ENCODE measurements at places on chromosomes 2 and 18.

DNA sequence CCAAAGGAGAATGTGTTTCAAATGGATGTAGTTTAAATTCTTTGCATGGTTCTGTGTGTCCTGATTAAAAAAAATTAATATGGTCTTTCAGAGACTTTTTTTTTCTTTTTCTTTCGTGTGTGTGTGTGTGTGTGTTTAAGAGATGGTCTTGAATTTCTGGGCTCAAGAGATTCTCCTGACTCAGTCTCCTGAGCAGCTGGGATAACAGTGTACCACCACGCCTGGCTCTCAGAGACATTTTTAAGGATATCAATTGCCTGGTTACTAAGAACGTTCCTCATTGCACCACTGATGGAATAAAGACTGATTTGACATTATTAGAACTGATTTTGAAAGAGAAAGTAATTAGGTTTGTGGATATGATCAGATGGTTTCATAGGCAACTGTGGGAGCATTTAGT is 163.8 kb upstream of the SMAD7 start:
- DNase-seq = no peak

GRCh38 chr18:52288403-52289004 is 51.5 kb upstream of the DCC start:
- DNase-seq = no peak

- DNase-seq = no peak
Observed at GRCh38 chr2:226915846-226916360, 80.0 kb downstream of the RHBDD1 start.

DNA sequence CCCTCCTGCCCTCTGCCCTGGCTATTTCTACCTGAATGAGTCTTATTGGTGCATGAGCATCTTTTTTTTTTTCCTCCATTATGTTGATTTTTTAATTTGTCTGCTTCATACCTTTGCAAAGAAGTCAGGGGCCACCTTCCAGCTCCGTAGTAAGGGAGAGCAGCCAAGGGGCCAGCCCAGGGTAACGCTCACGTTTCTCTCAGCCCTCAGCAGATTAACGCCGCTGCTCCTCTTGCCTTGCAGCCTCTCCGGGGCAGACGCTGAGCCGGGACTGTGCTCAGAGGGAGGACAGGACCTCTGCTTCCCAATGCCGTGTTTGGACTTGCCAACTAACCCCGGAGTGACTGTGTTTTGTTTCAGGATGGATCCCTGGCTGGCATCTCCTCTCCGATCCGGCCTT is 241.7 kb downstream of the ATAD2B start:
- no peak for DNase-seq

DNA sequence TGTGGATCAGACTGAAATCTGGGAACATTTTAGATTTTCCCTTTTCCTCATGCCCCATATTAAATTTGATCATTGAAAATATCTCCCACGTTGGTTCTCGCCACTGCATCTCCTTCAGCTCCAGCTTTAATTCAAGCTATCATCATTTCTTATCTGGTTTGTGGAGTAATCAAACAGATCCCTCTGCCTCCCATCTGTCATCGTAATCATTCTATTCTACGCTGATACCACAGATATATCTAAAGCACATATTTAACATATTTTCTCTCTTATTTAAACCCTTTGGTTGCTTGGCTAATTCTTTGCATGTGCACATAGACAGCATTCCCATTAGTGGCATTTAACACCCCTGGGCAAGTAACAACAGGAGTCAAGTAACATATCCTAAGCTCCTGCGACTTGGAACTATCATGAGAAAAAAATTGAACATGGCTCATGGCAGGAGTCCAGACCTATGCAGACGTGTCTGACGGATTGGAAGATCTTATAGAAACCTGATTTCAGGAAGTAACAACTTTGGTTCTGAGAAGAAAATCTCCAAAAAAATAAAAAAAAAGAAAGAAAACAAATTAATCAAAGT is 158.8 kb upstream of the KYNU start:
- DNase-seq = no peak

DNA sequence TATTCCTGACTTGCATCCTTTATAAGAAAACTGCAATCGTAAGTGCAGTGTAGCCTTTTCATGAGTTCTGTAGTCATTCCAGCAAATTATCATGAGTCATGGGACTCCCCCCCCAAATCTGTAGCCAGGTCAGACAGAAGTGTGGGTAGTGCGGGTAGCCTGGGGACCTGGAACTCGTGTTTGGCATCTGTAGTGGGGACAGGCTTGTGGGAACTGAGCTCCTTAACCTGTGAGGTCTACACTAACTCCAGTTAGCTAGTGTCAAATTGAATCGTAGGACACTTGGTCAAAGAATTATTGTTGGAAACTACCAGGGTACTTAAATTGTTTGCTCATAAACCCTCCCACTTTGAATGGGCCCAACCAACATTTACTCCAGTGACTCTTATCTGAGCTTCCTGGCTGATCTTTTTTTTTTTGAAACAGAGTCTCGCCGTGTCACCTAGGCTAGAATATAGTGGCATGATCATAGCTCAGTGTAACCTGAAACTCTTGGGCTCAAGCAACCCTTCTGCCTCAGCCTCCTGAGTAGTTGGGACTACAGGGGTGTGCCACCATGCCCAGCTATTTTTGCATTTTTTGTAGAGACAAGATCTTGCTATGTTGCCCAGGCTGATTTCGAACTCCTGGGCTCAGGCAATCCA is 12.4 kb downstream of the PFN4 start:
- DNase-seq = no peak

DNA sequence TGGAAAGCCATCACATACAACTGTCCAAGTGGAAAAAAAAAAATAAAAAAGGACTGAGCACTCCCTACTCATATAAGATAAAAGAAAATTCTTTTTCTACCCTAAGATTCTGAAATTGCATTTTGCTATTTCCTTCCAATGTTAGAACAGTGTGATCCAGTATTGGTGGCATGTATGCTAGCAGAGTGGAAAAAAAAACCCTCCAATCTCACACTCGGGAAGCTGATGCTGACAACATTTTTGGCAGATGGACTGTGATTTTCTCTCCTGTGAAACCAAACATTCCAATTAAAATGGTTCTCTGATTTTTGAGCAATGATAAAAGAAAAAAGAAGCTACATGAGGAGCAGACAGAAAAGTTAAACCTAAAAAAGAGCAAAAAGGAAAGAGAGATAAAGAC is 419.8 kb downstream of the DPP10 start:
- no peak for DNase-seq

All from esophagus muscularis mucosa (tissue), 4 donors.